ENCODE measurements at places on chromosomes 7 and 10.

GRCh38 chr7:127162366-127162765 is 90.4 kb downstream of the GRM8 start:
- DNase-seq = no peak
- no peak overlapping the region for H3K4me3 ChIP-seq
- H3K27me3 ChIP-seq = no peaks in the 10 kb centered on the region
- no peaks in the 10 kb centered on the region for H3K4me1 ChIP-seq
- H3K27ac ChIP-seq = no peak overlapping the region
- H3K36me3 ChIP-seq = no peaks in the 10 kb centered on the region

GRCh38 chr7:114917211-114917839 is 4.6 kb upstream of the MDFIC start:
- H3K4me1 ChIP-seq = peaks cover 10% of the 10 kb centered on the region
- H3K4me3 ChIP-seq = no peak overlapping the region
- no peak for DNase-seq
- no peaks in the 10 kb centered on the region for H3K36me3 ChIP-seq

DNA sequence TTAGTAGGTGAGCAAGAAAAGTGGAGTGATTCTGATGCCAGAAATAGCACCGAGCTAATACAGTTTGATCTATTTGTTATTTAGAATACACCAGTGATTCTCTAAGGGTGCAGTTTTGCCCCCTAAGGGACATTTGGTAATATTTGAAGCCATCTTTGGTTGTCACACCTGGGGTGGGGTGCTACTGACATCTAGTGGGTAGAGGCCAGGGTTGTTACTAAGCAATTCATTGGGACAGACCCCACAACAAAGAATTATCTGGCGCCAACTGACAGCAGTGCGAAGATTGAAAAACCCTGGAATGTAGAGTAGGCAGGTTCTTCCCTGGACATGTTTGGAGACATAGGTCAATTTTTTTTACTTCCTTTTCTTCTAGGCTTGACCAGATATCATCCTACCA is 14.6 kb downstream of the PALS2 start:
- H3K27me3 ChIP-seq = no peaks in the 10 kb centered on the region
- H3K4me3 ChIP-seq = no peak overlapping the region
- H3K4me1 ChIP-seq = no peaks in the 10 kb centered on the region
- DNase-seq = no peak

GRCh38 chr7:26457696-26458327 is 166.2 kb downstream of the SNX10 start:
- no peak for DNase-seq
- no peak overlapping the region for H3K4me3 ChIP-seq
- H3K36me3 ChIP-seq = no peaks in the 10 kb centered on the region
- H3K27me3 ChIP-seq = no peaks in the 10 kb centered on the region

DNA sequence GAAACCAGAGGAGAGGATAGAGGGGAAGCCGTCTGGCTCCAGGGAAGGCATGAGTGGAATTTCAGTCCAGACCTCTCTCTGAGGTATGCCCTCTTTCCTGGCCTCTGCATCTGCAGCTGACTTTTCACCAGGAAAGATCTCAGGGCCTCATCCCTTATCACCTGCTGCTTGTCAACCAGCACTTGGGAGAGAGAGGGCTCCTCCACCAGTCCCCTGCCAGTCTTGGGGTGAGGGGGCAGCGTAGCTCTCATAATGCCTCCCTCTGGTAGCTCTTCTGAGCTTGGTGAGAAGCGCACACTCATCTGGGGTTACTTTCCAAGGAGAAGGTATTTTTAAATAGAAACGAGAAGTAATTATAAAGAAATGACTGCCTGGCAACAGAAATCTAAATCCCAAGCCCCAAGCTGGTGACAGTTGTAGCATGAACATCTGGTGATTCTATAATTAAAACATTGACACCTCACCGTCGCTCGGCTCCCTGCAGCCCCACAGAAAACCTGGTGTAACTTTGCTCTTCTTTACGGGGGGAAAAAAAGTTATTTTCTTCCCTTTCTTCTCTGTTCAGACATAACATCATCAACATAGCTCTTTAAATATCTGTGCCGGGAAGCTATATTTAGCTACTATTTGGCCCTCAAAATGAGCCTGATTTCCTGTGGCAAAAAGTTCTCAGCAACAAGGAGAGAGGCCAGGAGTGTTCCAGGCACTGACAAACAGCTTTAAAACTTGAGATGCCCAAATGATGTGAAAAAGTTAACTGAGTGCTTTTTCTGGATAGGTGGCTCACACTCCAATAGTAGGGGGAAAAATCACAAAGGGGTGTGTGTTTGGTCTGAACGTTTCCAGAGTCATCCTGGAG is 26.9 kb downstream of the HIP1 start:
- DNase-seq = no peak
- no peak overlapping the region for H3K4me3 ChIP-seq
- H3K27me3 ChIP-seq = no peaks in the 10 kb centered on the region
- no peaks in the 10 kb centered on the region for H3K36me3 ChIP-seq

- H3K27me3 ChIP-seq = no peaks in the 10 kb centered on the region
- DNase-seq = no peak
- peak overlapping the region; percentile 61 for H3K27ac ChIP-seq
- H3K36me3 ChIP-seq = peaks cover 48% of the 10 kb centered on the region
- peak overlapping the region; percentile 68 for H3K4me3 ChIP-seq
Observed at GRCh38 chr10:94361171-94361794, 1.5 kb downstream of the NOC3L start.
